ENCODE measurements at places on chromosomes 5 and 9.
A peak's percentile ranks its signal among the peaks of the same experiment; 100 is the strongest.

- DNase-seq, result no peak
These were observed 602.7 kb upstream of the SEMA6A start for GRCh38 chr5:117177302-117177701.

DNA sequence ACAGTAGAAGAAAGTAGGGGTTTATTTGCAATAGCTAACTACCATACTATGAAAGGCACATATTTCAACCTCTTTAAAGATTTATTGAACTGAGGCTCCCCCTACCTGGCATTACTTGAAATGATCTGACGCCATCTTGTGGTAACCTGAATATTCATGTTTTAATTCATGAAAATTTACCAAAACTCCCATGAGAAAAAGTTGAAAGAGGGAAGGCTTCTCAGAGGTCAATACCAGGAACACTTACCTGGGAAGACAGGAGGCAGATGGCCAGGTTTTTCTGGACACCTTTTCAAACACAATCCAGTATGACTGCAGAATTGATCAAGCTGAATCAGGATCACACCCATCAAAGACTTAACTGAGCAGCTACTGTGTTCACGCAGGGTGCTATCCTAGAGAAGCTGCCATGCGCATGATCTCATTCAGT is 9.4 kb downstream of the PRELID2 start:
- DNase-seq, result peak; percentile 76

DNA sequence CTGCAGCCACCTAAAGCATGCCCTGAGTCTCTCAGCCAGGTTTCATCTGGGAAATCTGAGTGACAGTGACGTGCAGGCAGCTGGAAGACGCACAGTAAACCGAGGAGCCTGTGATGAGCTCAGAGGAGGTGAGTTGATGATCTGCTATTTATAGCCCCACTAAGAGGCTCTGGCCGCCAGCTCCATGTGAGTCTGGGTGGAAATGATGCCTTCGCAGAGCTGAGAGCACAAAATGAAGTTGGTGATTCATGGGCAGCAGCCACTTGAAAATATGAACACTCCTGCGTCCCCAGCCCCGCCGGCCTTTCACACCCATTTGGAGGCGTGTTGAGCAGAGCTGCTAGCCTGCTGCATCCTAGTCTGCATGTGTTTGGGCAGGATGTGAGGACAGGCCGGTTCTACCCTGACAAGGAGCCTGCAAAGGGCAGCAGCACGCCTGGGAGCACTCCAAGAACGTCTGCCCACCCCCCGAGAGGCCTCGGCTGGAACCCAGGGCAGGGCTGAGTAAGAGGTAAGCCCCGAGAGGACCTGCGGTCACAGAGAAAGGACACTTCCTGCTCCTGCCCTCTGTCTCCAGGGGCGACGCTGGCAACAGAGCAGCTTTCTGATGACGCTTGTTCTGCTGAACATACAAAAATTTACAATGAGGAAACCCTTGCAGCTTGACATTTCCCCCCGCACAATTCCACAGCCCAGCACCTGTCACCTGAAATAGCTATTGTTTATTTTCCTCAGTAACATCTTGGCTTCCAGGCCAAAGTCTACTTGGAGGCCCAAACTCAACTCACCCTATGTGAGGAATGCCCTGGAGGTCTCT is 25.1 kb upstream of the CDKN2AIPNL start:
- DNase-seq, result peak; percentile 96

- DNase-seq, result peak; percentile 49
These were observed 142.1 kb upstream of the CCDC152 start for GRCh38 chr5:42614509-42614908.

GRCh38 chr9:137482094-137482781 is 23.1 kb upstream of the NSMF start:
- peak; percentile 96 for DNase-seq

GRCh38 chr5:100900796-100901781 is 2.0 kb downstream of the ST8SIA4 start:
- DNase-seq, result peak; percentile 69

- DNase-seq, result peak; percentile 55
These were observed 260.9 kb upstream of the TUT7 start for GRCh38 chr9:86614871-86615849.

- no peak for DNase-seq
These were observed 115.1 kb downstream of the BAAT start for GRCh38 chr9:101269591-101270283.

DNA sequence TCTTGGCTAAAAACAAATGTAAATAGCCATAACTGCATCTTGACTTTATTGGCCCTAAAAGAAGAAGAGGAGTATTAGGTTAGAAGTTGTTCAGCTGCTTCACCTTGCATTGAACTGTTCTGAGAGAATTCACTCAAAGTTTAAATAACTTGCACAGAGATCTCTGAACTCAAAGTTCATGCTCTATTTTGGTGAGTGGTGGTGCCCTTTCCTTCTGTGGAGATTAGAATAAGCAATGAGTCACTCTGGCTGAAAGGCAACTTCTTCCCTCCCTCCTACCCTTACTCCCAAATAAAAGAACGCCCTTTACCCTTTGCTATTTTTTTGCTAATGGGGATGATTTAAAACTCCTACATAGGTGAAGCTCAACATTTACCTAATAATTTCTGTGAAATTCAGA is 48.9 kb downstream of the ERMP1 start:
- DNase-seq, result no peak

DNA sequence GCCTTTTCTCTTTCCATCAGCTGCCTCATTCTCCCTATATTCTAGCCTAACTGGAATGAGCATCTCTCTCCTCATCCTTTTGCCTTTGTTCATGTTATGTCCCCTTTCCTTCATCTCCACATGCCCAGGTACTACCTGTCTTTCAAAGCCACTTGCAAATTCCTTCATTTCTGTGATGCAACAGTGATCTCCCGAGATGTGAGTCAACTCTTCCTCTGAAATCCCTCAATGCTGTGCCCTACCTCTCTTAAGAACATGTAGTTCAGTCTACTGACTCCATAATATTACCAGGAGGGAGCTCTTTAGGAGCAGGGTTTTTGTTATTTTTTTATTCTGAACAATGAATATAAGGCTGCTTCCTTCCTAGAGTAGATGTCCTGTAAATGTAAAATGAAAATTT is 91.6 kb downstream of the ZNF462 start:
- DNase-seq, result peak; percentile 46

DNA sequence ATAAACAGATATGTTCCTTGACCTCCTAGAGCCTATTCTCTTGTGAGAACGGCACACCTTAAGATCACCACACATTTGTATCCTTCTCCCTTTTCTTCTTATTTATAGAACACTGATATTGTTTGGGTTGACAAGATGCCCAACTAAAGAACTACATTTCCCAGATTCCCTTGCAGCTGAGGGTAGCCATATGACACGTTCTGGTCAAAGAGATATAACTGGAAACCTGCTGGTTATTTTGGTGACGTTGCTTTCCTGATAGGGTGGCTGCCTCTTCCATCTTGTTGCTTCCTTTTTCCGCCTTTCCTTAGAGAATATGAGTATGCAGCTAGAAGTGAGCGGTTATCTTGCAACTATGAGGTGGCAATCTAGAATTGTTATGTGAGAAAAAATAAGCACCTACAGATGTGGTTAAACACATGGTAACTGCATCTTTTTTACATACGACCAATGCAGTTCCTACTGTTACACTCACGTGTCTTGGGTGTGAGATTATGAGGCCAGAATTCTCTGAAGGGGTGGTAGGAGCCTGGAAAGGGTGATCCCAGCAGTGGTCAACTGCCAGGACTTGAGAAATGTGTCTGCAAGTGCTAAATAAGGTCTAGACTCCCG is 72.9 kb downstream of the SEC61B start:
- no peak for DNase-seq

DNA sequence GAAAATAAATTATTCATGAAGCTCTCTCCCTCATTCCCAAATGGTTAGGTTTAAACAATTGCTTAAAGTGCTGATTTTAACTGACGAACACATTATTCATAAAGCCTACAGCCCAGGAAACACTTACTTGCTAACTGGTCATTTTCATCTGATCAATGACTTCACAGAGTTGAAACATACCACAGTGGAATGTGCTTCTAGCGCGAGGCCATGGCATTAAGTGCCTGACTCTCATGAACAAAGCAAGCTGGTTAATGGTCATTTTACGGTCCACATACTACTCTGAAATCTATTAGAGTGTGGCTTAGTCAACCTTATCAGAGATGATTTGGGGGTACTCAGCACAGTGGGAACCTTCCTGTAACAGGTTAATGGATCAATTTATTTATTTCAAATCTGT is 114.6 kb downstream of the MED27 start:
- no peak for DNase-seq

DNA sequence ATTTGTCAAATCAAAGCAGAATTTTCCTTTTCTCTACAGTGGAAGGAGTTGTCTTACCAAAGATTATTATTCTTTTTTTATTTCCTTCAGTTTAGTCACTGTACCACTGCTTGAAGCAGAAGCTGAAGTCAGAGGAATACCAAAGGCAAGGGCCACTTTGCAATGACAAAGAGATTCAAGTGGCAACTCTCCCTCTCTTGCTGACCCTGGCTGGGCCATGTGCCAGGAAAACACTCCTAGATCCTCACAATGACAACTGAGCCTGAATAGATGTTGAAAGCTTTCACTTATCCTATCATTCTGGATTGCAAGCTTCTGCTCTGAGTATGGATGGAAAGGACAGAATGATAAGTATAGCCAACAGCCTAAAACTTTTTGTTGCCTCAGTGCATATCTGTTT is 618.3 kb downstream of the NR2F1-AS1 start:
- no peak for DNase-seq

- DNase-seq, result peak; percentile 69
These were observed 59.8 kb upstream of the POU5F2 start for GRCh38 chr5:93800988-93801811.

DNA sequence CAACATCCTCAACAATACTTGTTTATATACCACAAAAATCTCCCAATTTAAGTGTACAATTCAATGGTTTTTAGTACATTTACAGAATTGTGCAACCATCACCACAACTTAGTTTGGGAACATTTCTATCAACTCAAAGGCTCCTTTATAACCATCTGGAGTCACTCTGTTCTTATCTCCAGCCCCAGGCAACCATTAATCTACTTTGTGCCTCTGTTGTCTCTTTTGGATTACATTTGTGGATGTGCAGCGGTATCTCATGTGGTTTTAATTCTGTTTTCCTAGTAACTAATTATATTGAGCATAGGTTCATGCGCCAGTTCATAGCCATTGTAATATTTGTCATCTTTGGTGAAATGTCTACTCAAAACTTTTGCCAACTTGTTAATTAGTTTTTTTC is 14.4 kb downstream of the ADAMTS19 start:
- no peak for DNase-seq

- peak; percentile 77 for DNase-seq
These were observed 1.2 kb upstream of the BTF3 start for GRCh38 chr5:73496984-73497457.

DNA sequence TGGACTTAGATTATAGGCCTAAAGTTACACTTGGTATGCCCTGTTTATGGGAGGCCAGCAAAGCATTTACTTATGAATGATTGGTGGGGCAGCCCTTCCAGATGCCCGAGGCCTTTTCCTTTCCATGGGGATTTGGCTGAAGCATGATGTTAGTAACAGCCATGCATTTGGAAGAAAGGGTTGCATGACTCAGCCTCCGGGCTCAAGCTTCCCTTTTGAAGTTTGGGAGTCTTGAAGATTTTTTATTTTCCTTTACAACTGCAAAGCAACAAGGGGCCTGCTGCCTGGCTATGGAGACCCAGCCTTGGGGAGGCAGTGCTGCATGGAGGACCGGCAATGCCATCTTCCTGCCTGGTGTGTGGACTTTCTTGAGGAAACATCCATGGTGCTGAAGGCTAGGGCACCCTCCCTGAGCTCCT is 244.7 kb downstream of the ICE1 start:
- peak; percentile 68 for DNase-seq

- DNase-seq, result no peak
These were observed 77.2 kb upstream of the KLF9 start for GRCh38 chr9:70491426-70492318.

DNA sequence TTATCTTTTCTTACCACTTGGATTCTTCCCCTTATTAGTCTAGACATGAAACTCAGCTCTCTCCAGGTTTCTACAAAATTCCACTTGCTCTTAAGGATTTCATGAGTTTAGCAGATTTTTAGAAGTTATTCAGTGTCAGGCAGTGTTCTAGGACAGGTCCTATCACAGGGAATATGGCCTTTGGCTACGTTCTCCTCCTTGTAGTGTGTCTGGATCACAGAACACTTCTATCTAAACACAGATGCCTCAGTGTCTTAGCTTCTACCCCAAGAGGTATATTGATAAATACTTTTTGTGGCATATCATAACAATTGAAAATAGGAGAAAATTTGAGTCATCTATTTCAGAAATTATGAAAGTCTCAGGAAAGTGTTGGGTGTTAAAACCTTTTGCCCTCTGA is 15.6 kb downstream of the RAB3C start:
- DNase-seq, result no peak
